ENCODE measurements at places on chromosomes 5 and 9.

GRCh38 chr5:149605998-149606724 is 24.9 kb downstream of the ARHGEF37 start:
- no peak for DNase-seq

GRCh38 chr9:137021979-137022661 is 5.9 kb downstream of the ABCA2 start:
- DNase-seq, result peak; percentile 64

GRCh38 chr9:96136992-96137670 is 164.8 kb downstream of the HSD17B3 start:
- no peak for DNase-seq

GRCh38 chr9:84229191-84229590 is 111.4 kb downstream of the SLC28A3 start:
- no peak for DNase-seq

DNA sequence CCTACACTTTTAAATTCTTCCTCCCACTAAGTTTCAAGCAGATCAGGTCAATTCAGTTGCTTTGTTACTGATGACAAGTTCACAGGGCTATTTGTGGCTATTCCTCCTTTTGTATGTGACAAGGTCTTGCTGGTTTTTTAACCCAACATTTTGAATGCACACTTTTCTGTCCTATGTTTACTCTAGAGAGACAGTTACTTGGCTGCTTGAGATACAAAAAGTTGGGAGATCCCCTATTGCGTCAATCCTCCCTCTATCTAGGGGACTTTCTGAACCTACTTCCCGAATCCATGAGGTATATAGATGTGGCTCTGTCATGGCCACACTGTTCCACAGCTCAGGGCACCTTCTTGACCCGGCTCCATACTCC is 386.7 kb downstream of the NTRK2 start:
- no peak for DNase-seq

DNA sequence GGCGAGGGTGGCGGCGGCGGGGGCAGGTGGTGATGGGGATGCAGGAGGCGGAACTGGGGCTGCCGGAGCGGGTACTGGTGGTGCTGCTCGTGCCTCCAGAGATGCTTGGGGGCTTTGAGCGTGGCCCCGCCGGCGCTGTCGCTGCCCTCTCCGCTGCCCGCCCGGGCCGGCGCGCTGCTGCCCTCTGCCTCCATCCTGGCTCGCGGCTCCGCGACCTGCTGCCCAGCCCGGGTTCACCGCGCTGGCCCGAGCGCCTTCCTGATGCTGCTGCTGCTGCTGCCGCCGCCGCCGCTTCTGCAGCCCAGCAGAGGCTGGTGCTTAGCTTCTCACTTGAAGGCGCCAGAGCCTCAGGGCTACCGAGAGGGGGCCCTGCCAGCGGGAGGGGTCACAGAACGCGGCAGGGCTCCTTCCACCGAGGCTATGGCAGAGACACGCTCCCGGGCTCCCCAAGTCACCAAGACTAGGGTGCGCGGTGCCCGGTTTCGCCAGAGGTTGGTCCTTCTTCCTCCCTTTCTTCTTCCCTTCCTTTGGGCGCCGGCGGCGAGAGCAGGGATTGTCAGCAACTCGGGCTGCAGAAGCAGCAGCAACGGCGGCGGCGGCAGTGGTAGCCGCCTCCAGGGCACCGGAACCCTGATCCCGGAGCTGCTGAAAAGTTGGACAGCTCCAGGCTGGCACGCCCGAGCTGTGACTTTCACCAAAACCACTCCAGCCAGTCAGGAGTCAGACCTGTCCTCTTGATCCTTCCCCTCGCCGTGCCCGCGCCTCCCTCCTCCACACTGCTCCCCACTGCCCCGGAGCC is at the start of gene PDE4D:
TSS of gene PDE4D (minus strand) at position 298 of the 799 bp plus-strand sequence.
- no peak for DNase-seq

GRCh38 chr9:94110821-94111252 is 26.6 kb downstream of the PTPDC1 start:
- no peak for DNase-seq

DNA sequence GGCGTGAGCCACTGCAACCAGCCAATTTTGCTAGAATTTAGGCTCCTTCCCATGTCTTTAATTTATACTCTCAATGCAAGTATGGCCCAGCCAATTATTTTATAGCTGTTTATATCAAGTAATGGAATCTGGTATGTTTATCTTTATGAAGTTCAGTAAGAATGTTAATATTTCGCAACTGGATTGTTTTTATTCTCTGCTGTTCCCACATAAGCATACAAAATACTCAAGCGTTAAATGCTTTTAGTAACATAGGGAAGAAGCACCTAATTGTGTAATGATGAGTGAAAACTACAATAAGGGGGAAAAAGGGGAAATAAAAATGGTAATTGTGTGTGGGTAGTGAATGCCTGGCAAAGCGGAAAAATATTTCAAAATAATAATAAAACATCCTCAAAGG is 21.3 kb downstream of the PWWP2A start:
- no peak for DNase-seq

All from stimulated activated CD4-positive, alpha-beta T cell treated with anti-CD3 and anti-CD28 coated beads, Interleukin-15, amount 100 ng/mL, for 1 hour (primary cell).